ENCODE measurements at places on chromosomes 11 and 22.

GRCh38 chr11:131393691-131394090, 23.3 kb downstream of the NTM start:
- no peak for DNase-seq

DNA sequence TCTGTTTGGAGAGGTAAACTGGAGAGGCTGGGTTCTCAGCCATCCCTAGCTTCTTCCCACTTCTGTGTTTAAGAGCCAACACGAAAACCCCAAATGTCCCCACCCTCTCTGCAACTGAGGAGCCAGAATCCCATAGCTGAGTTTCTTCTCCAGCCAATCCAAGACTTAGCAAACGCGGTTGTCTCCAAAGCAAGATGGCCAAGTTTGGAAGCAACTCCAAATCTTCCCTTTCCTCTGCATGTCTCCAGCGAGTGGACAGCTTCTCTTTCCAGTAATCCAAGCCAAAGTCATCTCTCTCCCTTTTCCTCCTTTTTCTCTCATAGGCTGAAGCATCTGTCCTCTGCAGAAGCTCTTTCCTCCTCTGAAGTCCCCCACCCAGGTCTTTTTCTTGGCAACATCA, 539.2 kb downstream of the MIAT start:
- DNase-seq, result no peak

GRCh38 chr11:7381937-7382336, 103.4 kb upstream of the OLFML1 start:
- DNase-seq, result no peak

GRCh38 chr11:5737670-5738392, 1.6 kb downstream of the OR56B1 start:
- DNase-seq, result no peak

DNA sequence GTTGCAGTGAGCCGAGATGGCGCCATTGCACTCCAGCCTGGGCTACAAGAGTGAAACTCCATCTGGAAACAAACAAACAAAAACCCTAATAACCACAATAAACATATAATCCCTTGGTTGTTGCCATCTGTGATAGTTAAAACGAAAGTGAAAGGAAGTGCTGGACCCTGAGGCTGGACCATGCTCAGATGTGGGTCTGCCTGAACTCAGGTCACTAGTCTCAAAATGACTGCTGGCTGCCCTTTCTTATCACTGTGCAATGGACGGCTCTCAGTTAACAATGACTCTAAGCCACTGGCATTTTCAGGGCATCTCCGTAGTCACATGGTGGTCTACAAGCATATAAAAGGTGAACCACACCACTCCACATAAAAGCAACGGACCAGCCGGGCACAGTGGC, 48.2 kb upstream of the FTH1 start:
- no peak for DNase-seq

DNA sequence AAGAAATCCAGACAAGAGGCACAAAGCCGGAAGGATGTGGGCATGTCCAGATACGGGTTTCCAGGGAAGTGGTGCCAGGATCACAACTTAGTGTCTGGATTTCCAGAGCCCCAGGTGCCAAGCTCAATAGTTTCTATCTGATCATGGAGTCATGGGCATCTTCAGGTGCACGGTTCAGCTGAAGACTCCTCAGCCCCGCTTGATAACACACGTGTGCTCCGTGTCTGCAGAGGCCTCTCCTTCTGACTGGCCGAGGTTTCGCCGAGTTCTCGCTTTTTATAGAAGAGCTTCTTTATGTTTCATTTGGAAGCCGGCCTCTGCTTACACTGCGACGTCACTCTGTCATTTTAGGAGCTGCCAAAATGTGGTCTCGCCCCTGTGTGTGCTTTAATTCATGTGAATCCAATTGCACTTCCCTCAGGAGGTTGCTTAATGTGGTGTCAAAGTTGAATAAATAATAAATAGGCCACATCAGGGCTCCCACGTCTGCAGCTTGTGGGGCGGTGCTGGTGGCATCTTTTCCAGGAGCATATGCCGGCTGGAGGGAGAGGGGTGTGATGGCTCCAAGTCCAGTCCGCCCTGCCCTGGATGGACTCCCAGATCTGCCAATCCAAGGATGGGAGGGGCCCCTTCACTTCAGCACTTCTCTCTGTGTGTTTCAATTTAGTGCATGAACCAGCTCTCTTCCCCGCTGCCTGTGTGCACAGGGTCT, 1410.8 kb downstream of the TBC1D22A start:
- no peak for DNase-seq

GRCh38 chr11:10352921-10353550, 48.2 kb downstream of the ADM start:
- DNase-seq, result no peak

DNA sequence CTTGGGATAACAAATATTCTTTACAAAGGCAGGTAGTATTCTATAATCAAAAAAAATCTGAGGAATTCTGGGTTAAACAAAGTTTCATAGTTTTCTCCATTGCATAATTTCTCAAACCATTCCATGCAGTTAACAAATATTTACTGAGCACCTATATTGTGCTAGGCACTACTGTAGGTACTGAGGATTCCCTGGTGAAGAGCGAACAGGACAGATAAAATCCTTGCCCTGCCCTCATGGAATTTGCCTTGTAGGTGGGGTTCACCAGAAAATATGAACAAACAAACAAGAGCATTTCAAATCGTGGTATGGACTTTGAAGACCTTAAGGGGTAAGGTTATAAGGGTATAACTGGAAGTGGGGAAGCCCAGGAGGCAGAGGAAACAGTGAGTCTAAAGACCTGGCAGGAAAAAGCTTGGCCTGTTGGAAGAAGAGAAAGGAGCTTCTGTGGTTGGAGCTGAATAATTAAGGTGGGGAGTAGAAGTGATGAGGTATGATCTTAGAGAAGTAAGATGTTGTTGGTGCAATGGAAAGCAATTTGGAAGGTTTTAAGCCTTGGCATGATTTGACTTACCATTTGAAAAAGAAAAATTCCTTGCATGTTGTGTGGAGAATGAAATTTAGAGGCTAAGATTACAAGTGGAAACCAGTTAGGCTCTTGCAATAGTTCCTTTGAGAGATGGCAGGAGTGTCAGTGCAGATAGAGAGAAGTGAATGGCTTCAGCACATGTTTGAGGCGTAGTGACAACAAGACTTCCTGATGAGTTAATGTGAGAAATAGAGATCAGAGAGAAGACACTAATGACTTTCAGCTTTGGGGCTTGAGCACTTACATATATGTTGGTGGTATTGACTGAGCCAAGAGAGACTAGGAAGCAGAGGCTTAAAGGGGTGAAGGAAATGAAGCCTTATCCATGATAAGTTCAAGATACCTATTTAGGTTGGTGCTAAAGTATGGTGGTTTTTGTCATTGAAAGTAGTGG, 55.7 kb upstream of the PICALM start:
- no peak for DNase-seq

GRCh38 chr11:121090145-121090721, 10.8 kb upstream of the TECTA start:
- no peak for DNase-seq

DNA sequence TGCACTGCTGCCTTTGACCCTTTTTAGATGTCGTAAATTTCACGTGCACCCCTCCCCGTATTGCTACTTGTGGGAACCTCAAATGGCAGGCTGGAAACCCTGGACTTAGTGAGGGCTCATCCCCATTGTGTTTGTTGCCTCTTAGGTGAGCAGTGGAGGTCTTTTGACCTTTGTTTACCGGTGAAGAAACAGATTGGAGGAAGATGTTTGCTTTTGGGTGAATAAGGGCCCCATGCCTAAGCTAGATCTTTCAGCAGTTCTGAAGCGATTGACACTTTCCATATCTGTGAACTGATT, 782 bp downstream of the SMARCB1 start:
- DNase-seq, result no peak

DNA sequence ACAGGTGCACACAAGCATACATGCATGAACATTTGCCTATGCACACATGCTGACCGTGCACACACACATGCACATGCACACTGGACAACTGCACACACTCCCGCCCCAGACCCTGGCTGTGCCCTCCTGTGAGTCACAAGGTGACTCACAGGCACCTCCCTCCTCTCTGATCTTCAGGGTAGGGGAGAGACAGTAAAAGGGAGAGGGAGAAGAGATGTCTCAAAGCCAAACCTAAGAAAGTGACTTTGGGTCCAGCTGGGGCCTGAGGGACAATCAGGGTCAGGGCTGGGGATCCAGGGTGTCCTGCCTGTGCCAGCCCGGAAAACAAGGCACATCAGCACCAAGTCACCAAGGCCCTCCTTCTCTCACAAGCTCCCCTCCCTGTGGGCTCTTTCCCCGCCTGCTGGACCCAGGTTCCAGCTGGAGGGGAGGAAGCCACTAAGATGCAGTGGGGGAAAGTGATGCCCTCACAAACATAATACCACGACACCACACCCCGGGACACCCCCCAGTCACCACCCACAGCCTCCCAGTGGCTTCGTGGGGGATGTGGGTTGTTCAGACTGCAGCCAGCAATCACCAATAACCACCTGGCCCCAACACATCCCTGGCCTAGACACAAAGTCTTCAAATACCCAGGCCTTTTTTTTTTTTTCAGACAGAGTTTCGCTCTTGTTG, 39.3 kb downstream of the PDGFB start:
- DNase-seq, result no peak

- no peak for DNase-seq
Observed at GRCh38 chr11:111910676-111911562, 651 bp downstream of the CRYAB start.

DNA sequence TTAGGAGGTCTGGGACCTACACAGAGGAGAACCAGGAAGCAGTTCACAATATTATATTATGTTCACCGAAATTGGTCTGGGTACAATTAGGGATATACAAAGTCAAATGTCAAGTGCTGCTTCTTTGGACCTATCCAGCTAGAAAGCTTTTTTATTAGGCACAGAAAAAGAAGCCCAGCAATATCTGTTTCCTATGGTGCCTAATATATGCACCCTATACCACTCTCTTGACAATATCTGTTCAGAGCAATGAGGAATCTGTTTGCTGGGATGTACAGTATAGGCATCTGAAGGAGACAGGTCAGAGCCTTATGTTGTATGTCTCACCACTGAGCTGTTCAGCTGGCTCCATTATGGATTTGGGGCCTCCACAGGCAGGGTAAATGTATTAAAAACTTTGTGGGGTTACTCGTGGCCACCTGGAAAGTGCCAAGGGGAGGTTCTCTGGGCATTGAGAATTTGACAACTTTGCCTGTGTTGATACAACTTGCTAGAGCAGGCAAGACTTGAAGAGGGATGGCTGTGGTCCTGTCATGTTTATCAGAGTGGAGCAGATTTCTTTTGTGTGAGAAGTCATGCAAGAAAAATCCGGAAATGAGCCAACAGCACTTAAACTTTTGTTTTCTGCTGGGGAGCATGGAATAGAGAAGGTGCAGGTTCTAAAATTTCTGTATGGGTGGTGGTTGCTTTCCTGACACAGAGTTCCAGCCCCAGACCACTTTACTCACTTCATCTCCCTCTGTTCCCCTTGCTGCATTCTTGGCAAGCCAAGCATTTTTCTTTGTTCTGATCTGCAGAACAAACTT, 10.1 kb downstream of the STIM1 start:
- DNase-seq, result no peak

GRCh38 chr11:100823360-100823759, 136.3 kb downstream of the ARHGAP42 start:
- DNase-seq, result no peak

GRCh38 chr11:93689240-93689639, 27.8 kb downstream of the CEP295 start:
- DNase-seq, result no peak

DNA sequence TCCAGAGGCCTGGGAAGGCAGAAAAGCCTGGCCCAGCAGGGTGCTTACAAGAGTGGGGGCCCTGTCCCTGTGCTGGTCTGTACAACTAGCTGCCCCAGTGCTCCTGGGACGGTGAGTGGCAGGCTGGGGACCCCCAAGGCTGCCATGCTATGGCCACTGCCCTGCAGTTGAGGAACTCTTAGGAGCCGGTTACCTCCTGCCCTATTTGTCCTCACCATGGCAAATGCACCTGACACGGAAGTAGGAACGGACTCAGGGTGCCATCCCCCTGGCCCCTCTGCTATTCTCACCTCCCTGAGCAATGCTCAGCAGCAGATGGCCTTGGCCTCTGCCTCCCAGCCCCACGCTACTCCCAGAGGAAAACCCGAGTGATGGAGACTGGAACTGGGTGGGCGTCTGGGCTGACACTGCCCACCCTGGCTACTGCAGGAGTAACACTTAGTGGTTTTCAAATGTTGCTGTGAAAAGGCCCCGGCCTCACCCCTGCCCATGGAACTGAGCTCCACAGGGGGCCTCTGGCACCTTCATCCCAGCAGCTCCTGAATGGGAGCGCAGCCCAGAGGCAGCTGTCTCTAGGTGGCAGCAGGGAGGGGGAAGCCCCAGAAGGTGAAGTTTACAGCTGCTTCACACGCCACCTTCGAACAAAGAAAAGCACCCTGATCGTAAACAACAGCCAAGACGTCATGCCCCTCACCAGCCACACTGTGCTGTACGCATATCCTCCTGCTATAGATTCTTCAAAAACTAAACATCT, 105.3 kb downstream of the CTTN start:
- DNase-seq, result peak; percentile 85

DNA sequence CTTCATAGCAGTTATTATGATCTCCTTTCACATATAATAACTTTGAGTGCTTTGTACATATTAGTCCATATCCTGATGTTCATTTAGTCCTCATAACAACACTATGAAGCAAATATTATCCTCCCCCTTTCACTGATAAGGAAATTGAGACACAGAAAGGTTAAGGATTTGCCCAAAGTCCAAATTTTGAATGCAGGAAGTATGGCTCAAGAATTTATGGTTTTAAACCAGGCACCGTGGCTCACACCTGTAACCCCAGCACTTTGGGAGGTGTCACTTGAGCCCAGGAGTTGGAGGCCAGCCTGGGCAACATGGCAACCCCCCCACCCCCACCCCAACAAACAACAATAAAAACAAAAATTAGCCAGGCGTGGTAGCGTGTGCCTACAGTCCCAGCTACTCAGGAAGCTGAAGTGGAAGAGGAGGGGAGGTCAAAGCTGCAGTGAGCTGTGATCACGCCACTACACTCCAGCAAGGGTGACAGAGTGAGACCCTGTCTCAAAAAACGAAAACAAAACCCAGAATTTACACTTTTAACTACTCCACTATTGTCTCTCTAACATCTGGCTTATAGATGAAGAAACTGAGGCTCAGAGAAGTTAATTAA, 8.6 kb downstream of the CCDC34 start:
- DNase-seq, result no peak

- no peak for DNase-seq
Observed at GRCh38 chr22:42613872-42614301, 796 bp downstream of the POLDIP3 start.

- DNase-seq, result no peak
Observed at GRCh38 chr11:70074746-70075145, 3.4 kb upstream of the ANO1 start.

GRCh38 chr11:129148487-129148886, 43.6 kb downstream of the ARHGAP32 start:
- DNase-seq, result no peak

- DNase-seq, result no peak
Observed at GRCh38 chr22:17633217-17633997, 4.9 kb upstream of the ATP6V1E1 start.

- DNase-seq, result no peak
Observed at GRCh38 chr22:39454385-39454871, 2.4 kb upstream of the MGAT3 start.

DNA sequence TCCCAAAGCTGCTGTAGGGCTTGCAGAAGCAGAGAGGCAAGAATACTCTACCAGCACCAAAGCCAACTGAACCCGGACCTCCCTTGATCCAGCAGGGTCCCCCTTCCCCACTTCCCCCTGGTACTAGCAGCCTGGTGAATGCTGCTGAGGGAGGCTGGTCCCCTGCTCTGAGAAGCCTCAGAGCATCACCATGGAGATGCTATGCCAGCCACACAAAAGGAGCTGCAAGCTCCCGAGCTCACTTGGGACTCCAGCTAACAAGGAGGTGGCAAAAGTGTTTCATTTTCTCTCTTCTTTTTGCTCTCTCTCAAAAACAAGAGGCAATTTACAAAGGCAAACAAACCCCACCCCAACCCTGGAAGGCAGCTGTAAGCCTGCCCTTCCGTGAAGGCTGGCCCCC, 509.8 kb downstream of the BUD13 start:
- DNase-seq, result no peak
